Stimulated activated CD8-positive, alpha-beta memory T cell treated with anti-CD3 and anti-CD28 coated beads, Interleukin-4, amount 100 ng/mL, for 1 hour (primary cell): ENCODE measurements at places on chromosomes 7 and 10.
A peak's percentile ranks its signal among the peaks of the same experiment; 100 is the strongest.

GRCh38 chr7:55133630-55134358 is 115.0 kb downstream of the EGFR start:
- no peak for DNase-seq

DNA sequence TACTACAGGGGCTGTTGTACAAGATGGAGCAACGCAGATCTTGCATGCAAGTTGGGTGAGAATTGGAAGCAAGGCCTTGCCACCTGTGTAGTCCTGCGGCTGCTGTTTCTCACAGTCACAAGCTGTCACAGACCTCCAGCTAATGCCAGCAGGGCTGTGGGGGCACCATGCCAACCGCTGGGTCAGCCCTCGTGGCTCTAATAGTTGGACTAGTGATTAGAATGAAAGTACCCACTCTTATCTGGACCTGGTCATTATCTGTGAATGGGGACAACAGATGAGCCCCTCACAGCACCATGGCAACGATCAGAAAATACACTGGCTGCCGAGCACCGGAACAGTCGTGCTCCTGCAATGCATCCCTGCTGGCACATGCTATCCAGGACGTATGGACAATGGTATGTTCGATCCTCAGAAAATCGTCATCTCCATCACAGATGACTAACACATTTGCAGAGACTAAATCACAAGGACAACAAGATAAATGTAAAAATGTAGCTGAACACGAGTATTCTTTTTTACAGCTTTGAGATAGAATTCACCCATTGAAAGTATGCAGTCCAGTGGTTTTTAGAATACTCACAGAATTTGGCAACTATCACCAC is 80.4 kb upstream of the CALN1 start:
- DNase-seq = no peak

GRCh38 chr10:63753808-63754207 is 232.6 kb downstream of the REEP3 start:
- DNase-seq = no peak

GRCh38 chr7:111762211-111762610 is 199.9 kb upstream of the IMMP2L start:
- DNase-seq = no peak

DNA sequence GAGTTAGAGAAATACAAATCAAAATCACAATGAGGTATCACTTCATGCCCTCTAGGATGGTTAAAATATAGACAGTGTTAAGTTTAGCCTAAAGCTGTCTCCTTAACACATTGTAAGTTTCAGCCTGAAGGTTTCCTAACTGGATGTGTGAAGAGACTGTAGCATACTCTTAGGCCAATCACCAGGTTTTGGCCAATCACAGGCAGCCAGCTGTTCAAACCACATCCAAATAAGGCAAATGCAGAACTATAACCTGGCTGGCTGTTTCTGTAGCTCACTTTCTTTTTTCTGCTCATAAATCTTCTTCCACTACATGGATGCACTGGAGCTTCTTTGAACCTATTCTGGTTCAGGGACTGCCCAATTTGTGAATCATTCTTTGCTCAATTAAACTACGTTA is 19.7 kb downstream of the ESYT2 start:
- DNase-seq = no peak

DNA sequence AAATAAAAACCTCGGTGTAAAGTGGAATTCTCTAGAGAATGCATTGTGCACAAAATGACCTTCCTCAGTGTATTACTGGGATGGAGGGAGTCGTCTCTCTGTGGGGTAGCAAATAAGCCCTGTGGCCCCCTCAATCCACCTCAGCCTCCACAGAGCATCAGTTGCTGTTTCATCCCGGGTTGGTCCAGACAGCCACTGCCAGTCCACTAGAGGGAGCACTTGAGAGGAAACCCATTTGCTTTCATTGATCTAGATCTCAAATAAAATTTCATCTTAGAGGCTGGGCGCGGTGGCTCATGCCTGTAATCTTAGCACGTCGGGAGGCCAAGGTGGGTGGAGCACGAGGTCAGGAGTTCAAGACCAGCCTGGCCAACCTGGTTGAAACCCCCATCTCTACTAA is 1128.7 kb downstream of the CNTNAP2 start:
- DNase-seq = no peak

- peak; percentile 19 for DNase-seq
Measured at GRCh38 chr7:105352018-105352612, 36.6 kb downstream of the SRPK2 start.

DNA sequence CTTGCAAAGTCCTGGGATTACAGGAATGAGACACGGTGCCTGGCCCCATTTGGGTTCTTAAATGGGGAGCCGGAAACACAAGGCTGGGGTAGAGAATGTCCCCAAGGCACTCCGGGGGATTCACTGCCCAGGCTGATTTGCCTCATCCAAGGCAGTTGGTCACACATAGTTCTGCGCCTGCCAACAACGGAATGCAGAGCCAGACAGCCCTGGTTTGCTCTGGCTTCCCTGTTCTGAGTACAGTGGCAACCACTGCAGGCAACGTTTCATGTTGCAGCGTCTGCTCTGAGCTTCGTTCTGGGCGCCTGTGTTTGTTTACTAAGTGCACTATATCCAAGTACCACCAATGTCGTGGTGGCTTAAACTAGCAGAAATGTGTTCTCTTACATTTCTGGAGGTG is 61.7 kb upstream of the C1QL3 start:
- no peak for DNase-seq

DNA sequence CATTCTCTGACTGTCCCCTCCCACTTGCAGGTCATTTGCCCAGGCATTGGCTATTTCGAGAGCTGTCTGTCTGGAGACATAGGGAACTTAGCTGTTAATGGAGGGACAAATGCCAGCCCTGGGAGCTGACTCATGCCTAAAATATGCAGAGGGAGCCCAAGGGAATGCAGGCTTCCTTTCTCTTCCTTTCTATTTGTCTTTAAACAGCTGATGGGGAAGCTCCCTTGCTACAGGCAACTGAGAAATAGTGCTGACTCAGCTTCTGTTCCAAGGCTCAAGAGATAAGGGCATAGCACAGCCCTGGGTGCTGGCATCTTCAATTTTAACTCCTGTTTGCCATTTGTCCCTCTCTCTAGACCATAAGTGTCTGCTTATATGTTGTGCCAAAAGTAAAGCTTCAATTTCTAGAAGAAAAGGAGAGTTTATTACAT is 82.7 kb upstream of the C1GALT1 start:
- no peak for DNase-seq

GRCh38 chr10:96585736-96586418 is 935 bp downstream of the TM9SF3 start:
- DNase-seq = no peak

DNA sequence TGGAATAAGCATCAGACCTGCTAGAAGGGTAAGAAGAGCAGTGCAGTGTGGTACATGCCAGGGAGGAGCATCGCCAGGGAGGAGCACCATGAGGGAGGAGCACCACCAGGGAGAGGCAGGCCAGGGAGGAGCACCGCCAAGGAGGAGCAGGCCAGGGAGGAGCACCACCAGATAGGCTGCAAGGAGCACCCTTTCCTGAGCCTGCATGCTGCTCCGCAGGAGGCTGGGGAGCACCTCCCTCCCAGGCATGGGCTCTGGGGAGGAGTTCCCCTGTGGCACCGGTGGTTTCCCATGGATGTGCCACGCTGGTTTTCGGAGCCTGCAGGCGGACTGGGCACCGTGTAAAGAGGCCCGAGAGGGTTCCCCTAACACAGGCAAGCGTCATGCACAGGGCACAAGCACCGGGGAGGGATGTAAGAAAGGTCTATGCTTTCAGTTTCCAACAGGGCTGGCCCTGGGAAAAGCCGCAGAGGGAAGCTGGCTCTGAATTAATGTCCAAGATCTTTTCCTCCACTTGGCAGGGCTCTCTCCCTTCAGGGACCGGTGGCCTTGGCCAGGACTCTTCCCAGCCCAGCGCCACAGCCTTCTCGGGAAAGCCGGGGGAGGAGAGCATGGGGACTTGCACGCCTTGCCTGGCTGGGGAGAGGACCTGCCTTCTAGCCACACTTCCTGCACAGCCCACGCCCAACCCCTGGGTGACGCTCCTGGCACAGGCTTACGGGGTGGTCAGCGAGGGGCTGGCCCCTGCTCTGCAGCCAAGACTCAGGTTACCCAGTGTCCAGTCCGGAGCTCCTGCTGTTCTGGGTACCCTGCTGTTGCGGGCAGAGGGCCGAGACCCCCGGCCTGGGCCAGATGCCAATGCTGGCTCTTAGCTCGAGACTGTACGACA is 11.5 kb upstream of the GPER1 start:
- no peak for DNase-seq
